Body of pancreas (tissue), 4 donors: ENCODE measurements at places on chromosomes 7 and 10.

DNA sequence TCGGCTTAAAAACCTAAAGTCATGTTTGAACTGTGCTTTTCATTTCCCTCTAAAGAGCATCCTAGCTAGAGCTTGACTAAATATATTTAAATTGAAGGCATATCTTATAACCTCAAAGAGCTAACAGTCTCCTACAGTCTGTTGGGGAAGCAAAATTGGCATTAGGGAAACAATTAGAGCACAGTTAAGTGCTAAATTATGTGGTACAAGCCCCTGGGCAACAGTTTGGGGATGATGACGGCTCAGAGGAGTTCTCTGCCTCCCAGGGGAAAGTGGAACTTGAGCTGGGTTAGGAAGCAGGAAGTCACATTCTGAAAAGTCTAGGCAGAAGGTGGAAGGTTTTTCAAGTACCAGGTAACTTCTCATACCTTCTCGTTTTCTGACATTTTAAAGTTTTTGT, 18.6 kb upstream of the GOT1 start:
- DNase-seq = no peak

DNA sequence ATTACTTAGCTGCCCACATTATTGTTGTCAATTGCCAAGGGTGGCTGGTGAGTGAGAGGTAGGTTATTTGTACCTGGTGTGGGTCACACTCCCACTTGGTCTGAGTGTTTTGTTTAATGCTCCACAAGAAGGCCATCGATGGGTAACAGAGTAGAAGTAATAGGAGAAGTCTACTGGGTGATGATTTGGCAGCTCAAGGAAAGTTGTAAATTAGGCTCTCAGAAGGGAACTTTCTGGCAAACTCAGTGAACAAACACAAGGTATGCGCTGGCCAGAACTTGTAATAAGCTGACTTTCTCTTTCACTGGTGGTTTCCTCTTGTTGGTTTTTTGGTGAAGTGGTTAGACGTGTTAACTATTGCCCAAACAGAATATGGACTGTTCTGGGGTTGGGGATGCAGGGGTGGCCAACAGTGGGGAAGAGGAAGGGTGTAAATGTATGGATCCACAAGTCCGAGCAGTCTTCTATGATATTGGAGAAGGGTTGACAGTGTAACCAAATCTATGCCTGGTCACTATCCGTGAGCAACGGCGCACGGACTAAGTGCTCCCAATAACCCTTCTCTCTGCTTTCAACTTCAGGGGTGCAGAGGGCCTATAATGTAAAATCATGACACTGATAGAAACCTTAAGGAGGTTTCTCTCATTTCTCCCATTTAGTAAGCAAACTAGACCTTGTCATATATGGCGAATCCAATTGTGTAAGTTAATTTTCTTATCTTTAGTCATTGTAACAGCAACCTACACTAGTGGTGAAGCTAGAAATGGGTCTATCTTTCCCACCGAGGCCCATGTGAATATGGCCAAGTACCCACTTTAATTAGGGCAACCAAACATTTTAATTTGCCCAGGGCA, 212.8 kb downstream of the PTEN start:
- no peak for DNase-seq

- DNase-seq = no peak
These were observed 409.7 kb upstream of the MTPN start for GRCh38 chr7:136386876-136387275.

GRCh38 chr10:38016354-38016753, 5.9 kb downstream of the ZNF33A start:
- no peak for DNase-seq

DNA sequence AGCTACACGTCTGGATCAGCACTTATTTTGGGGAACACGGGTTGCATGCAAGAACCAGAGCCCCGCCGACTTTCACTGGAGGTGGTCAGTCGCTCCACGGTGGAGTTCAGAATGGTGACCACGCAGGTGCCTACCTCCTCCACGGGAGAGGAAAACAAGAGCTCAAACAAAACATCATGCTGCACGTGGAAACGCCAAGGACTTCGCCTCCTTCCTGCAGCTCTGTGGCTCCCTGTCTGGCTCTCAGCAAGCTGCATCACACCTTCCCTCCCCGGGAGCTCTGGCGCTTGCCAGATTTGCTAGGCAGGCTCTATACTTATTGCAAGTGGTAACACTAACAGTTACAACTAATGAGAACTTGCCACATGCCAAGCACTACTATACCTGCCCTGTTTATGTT, 26.0 kb downstream of the GSDME start:
- no peak for DNase-seq

DNA sequence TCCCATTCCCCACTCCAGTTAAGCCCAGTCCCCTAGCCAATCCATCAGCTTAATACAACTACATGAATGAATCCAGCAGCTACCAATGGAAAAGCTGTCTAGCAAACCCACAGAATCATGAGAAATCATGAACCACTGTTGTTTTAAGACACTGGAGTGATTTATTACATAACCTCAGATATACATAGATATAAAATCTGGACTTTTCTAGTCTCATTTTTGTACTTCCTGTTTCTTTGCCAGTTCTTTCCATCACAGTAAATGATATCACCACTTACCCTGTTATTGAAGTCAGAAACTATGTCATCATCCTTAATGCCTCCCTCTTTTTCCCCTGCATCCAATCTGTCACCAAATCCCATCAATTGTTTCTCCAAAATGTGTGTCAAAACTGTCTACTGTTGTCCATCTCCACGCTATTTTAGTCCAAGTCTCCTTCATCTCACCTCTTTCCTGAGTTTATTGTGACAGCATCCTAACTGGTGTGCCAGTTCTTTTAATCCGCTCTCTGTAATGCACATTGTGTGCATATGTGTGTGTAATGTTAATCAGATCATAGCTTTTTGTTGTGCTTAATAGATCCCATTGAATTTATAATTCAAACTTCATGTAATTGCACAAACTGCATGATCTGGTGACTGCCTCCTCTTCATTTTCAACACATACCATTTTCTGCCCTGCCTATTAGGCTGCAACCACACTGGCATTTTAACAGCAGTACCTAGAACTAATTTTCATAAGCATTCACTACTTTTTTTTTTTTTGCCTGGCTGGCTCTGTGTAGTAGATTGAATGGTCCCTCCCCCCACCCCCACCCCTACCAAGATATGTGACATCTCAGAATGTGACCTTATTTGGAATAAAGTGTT, 56.0 kb downstream of the MKLN1 start:
- DNase-seq = no peak

- DNase-seq = no peak
These were observed 155.4 kb downstream of the DYNC1I1 start for GRCh38 chr7:95927756-95928155.

GRCh38 chr10:102452672-102453340, 1.5 kb upstream of the C10orf95 start:
- DNase-seq = no peak

DNA sequence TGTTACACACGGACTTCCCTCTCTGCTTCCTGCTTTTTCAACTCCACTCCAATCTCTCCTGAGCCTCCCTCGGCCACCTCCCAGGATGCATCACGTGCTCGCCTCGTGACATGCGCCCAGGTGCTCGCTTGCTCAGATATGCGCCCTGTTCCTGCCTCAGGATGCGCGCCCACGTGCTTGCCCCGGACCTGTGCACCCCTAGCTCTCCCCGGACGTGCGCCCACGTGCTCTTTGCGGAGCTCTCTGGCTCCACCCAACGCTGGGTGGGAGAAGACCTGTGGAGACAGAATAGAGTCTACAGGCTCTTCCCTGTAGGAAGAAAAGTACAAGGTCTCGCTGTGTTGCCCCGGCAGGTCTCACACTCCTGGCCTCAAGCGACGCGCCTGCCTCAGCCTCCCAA, 23.1 kb downstream of the PARD3 start:
- DNase-seq = no peak
